ENCODE measurements at places on chromosomes 5 and 9.
A peak's percentile ranks its signal among the peaks of the same experiment; 100 is the strongest.

- DNase-seq: no peak
Measured at GRCh38 chr5:80140496-80140895, 105.3 kb downstream of the THBS4 start.

DNA sequence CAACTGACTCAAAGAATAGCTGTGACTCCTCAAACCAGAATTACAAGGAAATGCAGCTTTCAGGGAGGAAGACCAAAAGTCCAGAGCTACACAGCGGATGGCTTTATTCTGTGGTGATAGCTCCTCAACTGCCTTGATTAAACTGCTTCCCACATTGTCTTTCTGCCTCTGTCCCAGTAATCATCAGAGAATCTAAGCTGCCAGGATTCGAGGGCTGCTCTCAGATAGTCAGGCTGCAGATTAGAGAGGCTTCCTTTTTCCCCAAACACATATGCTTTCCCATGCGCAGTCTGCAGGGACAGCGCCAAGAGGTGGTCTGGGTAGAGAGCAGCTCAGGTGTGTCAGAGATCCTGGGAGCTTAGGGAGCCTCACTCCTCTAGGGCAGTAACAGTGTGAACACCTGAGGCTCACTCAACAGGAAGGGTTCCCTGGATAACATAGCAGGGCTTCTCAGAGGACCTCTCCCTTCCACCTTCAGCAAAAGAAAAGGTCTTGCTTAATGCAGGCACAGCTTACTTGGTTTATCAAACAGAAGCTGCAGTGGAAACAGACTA is 439.9 kb upstream of the TLE4 start:
- DNase-seq: no peak

DNA sequence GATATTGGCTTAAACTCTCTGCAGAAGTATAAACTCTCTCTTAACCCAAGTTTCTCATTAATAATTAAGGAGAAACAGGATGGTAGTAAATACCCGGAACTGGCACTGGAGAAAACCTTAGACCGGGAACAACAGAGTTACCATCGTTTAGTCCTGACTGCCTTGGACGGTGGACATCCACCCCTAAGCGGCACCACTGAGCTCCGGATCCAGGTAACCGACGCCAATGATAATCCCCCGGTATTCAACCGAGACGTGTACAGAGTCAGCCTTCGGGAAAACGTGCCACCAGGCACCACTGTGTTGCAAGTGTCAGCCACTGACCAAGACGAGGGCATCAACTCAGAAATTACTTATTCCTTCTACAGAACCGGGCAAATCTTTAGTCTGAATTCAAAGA is 861 bp downstream of the PCDHGB5 start:
- no peak for DNase-seq

DNA sequence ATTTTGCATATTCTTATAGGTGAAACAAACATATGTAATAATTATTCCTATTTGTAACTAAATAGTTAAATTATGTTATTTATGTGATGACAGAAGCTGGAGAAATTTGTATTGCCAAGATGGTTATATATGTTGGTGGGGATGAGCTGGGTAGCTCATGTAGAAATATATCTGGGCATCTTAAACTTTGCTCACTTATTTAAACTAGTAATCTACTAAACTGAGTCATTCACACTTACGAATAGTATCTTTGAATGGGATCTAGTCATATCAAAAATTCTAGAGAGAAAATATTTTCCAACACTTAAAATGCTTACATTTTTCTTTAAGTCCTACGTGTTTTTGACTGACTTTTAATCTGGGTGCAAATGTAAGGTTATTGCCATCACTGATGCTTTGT is 44.6 kb upstream of the EIF4EBP3 start:
- no peak for DNase-seq

DNA sequence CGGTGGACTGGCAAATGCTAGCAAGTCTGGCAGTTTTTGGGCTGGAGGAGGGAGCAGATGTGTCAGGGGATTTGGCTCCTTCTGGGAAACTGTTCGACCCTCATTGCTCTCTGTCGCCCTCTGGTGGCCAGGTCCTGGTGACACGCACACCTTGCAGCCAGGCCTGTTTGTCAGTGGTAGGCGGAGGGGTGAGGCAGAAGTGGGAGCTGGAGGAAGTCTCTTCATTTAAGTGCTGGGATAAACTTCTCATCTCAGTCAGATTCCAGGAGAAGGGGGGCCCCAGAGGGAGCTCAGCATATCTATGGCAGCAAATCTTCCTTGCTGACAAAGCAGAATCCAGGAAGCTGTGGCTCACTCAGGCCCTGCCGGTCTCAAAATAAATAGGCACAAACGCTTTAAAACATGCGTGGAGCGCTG is 326.5 kb downstream of the ZSWIM6 start:
- DNase-seq: peak; percentile 81

DNA sequence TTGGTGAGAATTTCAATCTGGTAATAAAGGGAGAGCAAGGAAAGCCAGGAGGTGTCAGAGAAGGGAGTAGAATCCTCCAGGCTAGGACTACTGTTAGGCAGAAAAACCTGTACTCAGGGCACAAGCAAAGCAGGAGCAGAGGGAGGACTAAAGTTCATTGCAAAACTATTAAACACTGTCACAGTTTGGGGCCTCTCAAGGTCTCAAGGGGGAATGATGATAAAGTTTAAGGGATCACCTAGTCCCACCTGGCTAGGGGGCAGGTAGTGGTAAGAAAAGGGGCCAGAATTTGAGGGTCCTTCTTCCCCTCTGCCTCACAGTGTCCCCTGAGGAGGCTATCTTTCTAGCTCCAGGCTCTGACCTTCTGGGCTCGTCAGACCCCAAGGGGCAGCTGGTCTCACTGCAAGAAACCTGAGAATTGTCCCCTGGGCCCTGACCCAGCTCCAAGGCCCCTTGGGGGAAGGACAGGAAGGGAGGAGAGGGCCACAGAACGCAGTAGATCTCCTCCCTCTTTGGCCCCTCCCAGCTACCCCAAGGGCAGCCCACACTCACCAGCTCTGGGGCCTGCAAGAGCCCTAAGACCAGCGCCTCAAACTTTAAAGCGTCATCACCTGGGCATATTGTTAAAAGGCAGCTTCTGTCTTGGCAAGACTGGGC is 974 bp downstream of the CCDC69 start:
- DNase-seq: no peak

- no peak for DNase-seq
Measured at GRCh38 chr9:73199886-73200285, 48.2 kb downstream of the ANXA1 start.

DNA sequence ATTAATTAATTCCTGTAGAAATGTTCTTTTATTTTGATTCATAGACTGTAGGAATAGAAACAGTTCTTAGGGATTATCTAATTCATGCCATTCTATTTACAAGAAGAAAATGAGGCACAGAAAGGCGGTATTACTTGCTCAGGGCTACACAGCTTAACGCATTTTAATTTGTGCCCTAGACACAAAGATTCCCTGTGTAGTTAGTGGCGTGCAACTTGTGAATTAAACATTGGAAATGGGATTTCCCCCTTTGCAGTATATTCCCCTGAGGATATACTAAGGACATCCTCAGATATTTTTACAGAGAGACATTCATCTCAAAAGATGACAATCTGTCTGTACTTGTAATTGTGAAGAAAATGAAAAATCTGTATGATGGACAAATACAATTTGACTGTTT is 108.1 kb downstream of the SGCD start:
- DNase-seq: no peak

DNA sequence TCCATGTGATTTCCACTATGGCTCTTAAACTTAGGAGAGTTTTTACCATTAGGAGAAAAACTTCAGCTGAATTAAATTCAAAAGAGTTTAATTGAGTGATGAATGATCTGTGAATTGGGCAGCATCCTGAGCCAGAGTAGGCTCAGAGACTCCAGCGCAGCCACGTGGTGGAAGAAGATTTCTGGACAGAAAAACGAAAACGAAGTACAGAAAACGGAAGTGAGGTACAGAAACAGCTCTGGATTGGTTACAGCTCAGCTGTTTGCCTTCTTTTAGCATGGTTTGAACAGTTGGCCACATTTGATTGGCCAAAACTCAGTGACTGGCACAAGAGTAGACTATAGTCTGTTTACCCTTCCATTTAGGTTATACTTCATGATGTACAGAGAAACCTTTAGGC is 69.2 kb upstream of the PLPP1 start:
- no peak for DNase-seq

DNA sequence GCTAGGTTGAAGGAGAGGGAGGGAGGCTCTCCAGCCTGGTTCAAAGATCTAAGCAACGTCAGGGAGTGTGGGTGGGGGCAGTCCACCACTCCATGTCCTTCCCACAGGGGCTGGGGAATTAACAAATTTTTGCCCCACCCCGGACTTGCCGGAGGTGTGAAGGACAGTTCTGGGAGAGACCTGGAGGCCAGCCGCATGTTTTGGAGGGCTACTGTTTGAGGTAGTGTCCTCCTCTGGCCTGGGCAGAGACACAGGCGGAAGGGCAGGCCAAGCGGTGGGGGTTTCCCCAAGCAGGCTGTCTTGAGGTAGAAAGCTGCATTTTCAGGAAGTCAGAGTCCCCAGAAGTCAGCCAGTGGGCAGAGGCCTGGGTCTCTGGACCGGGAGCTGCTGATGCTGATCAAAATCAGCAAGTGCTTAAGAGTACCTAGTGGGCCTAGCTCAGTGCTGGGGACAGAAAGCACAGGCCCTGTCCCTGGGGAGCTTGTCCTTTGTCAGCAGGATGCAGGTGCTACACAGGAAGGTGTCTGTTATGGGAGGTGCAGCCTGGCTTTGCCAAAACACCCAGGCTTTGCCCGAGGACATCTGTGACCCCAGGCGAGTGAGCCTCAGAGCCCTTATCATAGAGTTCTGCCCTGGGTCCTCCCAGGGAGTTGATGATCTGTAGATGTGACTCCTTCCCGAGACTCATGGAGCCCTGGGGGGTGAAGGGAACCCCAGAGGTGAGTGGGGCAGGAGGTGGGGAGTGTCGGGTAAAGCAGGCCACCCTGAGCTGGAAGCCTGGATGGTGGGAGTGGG is 18.5 kb downstream of the JADE2 start:
- DNase-seq: peak; percentile 8

- no peak for DNase-seq
Measured at GRCh38 chr5:135710045-135710675, 124.3 kb upstream of the SLC25A48 start.

- no peak for DNase-seq
Measured at GRCh38 chr5:1804001-1804690, 2.9 kb downstream of the NDUFS6 start.

GRCh38 chr5:62030326-62030725 is 275.7 kb upstream of the KIF2A start:
- no peak for DNase-seq

DNA sequence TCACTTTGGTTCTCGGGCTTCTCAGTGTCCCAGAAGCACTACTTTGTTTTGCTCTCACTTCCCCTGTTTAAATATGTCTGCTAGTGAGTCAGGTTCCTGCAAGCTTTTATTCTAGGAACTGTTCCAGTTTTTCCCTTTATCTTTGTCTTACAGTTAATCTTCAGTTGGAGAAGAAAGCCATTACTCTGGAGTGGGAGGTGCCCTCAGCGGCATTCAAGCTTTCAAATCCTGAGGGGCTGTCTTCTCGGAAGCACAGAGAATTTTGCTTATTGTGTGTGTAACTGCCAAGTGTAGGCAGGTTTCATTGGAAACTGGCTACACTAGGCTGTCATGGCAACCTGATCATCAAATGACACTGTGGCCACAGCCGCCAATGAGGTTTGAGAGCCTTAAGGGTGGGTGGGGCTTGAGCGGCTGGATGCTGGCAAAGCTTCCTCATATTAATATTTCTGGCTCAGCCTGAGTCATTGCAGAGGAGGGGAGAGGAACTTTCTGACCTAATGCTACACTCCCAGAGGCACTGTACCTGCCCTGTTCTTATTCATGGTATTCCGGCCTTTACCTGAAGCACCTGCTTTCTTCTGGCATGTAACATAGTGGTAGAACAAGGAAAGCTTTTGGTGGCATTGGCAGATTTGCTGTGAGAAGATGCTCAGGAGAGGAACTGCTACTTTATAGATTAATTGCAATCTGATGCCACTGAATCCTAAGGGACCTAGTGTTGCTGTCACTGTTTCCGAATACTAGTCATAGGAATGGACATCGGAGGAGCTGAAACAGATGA is 26.3 kb downstream of the SLC25A25 start:
- no peak for DNase-seq

Data from activated CD8-positive, alpha-beta memory T cell treated with anti-CD3 and anti-CD28 coated beads for 1 hour (primary cell).